ENCODE measurements at places on chromosomes 6 and 20.

GRCh38 chr6:56484669-56485068 lies 158.0 kb downstream of the DST start:
- no peak for DNase-seq

DNA sequence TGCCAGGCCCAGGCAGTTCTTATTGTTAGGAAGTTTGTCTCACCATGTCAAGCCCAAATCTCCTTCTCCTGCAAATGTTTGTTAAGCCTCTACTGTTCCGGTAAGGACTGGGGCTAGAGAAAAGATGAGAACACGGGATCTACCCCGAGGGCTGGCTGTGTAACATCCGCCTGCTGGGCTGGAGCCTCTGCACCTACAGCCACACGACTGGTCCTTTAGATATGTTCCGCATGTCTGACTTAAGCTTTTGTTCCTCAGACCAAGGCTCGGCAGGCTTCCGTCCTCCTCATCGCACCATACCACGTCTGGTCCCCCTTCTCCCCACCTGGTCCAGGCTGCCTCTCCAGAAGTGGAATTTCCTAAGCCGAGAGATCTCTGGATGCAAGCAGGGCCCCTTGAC lies 2.6 kb downstream of the GHRH start:
- no peak for DNase-seq

- no peak for DNase-seq
Measured at GRCh38 chr6:88983532-88983931, 20.1 kb upstream of the RNGTT start.

GRCh38 chr6:11213422-11214021 lies 18.9 kb downstream of the NEDD9 start:
- no peak for DNase-seq

- no peak for DNase-seq
Measured at GRCh38 chr6:16999491-17000436, 102.1 kb upstream of the STMND1 start.

- no peak for DNase-seq
Measured at GRCh38 chr6:130766239-130767144, 60.7 kb upstream of the SMLR1 start.

- DNase-seq: no peak
Measured at GRCh38 chr6:20657274-20657800, 123.1 kb downstream of the CDKAL1 start.

- DNase-seq: no peak
Measured at GRCh38 chr6:169798764-169799473, 47.5 kb downstream of the ERMARD start.

DNA sequence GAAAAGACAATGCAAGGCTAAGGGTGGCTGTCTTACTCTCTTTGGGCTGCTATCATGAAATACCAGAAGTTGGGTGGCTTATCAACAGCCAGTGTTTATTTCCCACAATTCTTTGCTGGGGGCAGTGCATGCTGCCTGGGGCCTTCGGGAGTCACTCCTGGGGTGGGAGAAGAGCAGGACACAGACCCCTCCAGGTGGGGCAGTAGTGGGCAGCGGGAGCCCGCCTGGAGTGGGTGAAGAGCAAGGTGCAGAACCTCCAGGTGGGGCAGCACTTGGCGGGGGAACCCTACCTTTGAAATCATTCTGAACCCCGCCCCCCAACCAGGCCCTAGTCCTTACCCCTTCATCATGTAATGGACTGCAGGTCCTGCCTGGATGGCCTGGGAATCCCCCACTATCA lies 69.6 kb upstream of the THBS2 start:
- no peak for DNase-seq

DNA sequence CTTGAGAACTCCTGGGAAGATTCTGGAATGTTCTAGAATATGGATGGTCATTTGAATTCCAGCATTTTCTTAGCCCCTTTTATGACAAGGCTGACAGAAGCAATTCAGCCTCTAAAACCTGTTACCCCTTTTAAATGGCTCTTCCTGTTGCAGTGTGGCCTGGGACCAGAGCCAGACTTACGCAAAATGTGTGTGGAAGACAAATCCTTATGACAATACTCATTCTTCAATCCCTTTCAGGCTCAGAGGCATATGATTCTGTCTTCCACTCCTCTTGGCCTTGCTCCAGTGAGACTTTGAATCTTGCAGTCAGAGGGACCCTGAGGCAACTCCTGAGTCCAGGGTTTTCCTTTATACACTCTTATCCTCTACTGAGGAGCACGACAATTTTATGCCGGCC lies 287.0 kb downstream of the CLIC5 start:
- DNase-seq: no peak

- no peak for DNase-seq
Measured at GRCh38 chr20:15561070-15561569, 1012.1 kb downstream of the KIF16B start.

- peak; percentile 21 for DNase-seq
Measured at GRCh38 chr6:107132330-107132954, 17.1 kb upstream of the BEND3 start.

GRCh38 chr20:40782043-40782368 lies 93.0 kb upstream of the MAFB start:
- no peak for DNase-seq

- no peak for DNase-seq
Measured at GRCh38 chr6:2651536-2651935, 99.2 kb downstream of the MYLK4 start.

- DNase-seq: no peak
Measured at GRCh38 chr6:109491207-109491938, 8.4 kb upstream of the ZBTB24 start.

GRCh38 chr20:2350606-2351005 lies 30.1 kb upstream of the TGM6 start:
- DNase-seq: no peak

GRCh38 chr20:2653556-2654383 lies 1.3 kb downstream of the NOP56 start:
- DNase-seq: no peak

- no peak for DNase-seq
Measured at GRCh38 chr6:4653141-4653540, 123.1 kb upstream of the CDYL start.

DNA sequence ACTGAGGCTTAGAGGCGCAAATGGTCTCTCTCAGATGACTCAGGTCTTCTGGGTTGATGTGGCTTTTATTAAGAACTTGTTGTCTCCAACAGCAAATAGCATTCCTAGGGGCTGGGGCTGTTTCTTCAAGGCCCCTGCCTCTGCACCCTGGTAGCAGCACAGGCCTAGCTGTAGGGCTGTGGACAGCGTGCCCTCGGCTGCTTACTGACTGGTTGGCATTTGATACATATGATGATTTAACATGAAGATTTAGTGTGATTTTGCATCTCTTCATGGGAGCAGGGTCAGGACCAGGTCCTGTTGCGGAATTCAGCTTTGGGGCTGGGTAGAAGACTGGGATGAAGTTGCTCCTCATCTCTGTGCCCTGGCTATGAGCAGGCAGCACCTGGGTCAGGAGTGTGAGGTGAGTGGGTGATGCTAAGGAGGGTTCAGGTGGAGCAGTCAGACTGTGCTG lies 24.3 kb upstream of the IER3 start:
- no peak for DNase-seq

- no peak for DNase-seq
Measured at GRCh38 chr20:5090191-5090590, 29.6 kb downstream of the PCNA start.

GRCh38 chr20:63829603-63829944 lies 1.5 kb downstream of the ZBTB46 start:
- no peak for DNase-seq

DNA sequence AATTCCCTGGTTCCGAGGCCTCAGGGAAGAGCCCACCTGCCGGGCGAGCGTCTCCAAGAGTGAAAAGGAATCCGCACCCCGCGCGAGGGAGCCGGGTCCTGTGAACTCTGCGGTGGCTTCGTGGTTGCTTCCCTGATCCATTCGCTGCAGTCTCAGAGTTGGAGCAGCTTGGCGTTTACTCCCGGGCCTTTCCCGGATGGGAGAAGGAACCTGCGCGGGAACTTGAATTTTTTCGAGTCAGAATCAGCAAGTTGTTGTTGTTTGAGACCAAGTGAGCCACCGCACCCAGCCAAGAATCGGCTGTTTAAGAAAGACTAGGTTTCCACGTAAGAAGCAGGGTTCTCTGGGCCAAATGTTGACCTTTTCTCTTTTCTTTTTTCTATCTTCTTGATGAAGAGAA lies 12.9 kb downstream of the PRSS16 start:
- DNase-seq: no peak

DNA sequence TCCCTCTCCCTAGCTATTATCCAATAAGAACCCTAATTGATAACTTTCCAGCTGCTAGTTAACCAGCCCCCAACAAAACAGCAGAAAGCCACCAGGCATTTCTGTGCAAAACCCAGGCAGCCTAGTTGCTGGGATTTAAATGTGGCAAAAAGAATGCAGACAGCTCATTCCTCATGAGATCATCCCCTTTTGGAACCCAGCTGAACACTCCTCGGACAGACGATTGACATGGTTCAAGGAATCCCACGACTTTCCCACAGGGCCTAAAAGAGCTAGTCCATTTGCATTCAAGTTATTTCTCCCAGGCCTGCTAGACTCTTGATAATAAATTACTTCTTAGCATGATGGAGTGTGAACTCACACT lies 24.0 kb downstream of the JAG1 start:
- no peak for DNase-seq

DNA sequence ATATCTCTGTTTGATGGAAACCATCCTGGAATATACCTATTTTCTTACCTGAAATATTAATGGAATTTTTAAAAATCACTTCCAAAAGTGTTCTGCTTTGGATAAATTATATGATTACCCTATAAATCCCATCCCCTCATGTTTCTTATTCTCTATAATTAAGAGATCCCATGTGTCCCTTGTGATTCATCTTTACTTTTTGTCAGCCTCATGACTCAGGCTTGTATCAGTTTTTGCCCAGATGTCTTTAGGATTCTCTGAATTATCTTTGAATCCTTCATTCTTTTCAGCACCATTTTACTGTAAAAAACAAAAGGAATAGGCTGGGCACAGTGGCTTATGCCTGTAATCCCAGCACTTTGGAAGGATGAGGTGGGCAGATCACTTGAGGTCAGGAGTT lies 804.5 kb upstream of the CITED2 start:
- DNase-seq: no peak

GRCh38 chr6:4922488-4923037 lies 81.3 kb downstream of the RPP40 start:
- no peak for DNase-seq

DNA sequence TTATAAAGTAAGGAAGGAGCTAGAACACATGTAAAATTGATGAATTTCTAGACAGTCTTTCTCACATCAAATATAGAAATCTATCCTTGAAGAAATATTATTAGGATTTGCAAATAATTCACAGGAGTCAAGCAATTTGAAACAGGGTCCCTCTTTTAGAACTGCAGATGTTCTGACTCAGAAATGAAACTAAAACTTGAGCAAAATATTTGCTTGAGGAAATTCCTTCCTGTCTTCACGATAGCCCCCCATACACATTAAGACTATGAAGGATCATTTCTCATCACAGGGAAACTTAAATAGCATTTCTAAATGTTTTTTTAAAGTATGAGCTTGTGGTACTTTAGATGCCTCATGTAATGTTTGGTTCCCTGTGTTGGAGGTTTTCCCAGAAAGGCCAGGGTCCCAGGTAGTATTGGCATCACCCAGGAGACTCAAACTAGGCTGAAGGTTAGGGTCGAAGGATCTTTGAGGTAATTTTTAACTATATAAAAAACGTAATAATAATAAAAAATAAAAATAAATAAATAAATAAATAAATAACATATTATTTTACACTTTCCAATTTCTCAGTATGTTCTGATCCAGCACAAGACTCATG lies 144.0 kb upstream of the TBX18 start:
- DNase-seq: no peak

DNA sequence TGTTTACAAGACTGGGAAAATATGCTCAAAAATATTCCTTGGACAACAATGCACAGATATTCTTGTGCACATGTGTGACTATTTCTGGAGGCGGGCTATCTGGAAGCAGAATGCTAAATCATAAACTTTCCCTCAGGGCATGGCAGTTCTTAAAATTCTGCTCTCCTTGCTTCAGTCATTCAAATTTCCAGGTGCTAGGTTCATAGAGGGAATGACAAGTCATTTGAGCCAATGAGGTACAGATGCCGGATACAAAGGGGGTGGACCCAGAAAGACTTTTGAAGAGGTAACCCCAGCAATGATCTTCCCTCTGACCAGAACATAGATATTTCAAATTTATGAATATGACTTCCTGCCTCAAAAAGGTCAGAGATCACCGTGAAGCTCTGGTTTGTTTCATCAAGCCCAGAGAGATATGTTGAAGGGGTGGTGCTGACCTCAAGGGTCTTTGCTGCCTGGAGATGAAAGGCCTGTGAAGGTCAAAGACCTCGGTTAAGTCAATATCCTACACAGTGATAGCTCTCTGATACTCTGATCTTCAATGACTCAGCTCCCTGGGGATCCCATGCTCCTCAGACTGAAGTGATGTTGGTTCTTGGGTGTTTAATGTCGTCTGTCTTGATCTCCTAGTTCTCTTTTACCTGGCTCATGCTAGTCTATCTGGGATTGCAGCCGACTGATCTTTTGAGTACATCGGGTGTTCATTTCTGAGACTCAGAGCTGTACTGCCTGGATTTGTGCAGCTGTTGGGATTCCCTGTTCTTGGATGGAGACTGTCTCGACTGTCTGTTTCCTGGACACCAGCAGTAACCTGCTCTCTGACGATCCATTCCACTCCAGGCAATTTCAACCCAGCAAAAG lies 47.5 kb upstream of the TSHZ2 start:
- no peak for DNase-seq

DNA sequence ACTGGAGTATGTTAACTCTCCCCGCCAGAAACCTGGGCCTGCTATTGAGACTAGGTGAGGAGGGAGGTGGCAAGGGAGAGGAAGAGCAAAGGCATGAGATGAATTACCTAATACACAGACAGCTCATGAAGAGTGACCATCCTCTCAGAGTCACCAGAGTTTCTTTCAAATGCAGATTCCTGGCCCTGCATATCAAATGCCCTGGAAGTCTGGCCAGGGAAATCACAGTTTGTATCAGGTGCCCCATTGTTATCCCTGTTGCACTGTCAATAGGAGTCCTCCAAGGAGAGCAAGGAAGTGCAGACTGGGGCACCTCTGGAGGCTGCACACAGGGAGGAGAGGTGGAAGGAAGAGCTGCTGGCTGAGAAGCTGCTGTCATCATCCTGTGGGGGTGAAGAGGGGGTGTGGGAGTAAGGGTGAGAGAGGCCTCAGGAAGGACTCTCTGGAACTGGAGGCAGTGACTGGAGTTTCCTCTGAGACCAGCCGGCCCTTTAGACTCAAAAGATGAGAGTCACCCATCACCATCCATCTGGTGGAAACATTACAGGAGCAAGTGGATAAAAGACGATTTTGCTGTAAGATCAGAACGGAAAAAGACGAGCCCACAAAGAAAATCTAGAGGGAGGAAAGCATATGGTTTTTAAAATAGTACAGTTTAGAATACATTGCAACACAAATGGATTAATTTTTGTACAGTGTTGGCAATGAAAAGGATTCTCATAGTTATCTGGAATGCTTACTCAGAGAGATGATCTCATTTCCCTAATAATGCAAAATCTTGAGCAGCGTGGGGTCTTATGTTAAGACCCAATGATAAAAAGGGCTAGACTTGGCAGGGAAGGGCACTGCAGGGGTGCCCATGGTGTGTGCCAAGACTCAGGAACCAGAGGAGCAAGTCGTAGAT lies 268.1 kb downstream of the UST start:
- DNase-seq: no peak

- no peak for DNase-seq
Measured at GRCh38 chr6:31717499-31718222, 2.5 kb downstream of the LY6G6D start.

- no peak for DNase-seq
Measured at GRCh38 chr20:24339210-24339641, 130.2 kb upstream of the SYNDIG1 start.

Data from NCI-H524 (cell line).